Endodermal cell (in vitro differentiated cells): ENCODE measurements at places on chromosomes 4 and X.
A peak's percentile ranks its signal among the peaks of the same experiment; 100 is the strongest.

GRCh38 chr4:4603592-4603991, 61.7 kb upstream of the STX18 start:
- DNase-seq, result no peak

DNA sequence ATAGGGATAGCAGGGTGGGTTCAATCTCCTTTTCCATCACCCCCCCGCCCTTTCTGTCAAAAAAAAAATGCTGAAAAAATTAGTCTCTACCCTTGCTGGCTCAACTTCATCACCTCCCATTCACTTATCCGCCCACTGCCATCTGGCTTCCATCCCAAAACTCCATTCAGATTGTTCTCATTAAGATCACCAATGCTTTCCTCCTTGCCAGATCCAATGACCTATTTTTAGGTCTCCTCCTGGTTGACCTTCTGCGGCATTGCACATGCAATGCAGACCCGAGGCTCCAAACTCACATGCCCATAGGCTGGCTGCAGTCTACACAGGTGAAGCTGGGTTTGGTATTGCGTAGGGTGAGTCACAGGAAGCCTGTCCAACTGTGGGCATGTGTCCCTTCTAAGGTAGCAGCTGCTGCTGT, 21.1 kb upstream of the STIM2 start:
- no peak for DNase-seq

DNA sequence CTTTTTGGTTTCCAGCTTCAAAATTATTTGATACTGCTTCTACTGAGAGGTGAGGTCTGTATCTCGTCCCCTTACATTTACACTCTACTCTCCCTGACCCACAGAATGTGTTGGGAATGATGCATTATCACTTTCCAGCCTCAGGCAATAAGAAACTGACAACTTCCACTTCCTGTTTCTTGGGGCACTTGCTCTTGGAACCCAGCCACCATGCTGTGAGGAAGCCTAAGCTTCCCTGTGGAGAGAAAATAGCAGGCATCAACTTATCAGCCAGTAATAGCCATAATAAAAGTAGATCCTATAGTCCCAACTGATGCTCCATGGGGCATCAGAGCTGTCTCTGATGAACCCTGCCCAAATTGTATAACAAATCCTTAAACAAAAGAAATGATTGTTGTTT, 32.6 kb downstream of the RELL1 start:
- peak; percentile 72 for DNase-seq

GRCh38 chr4:48227662-48228061, 42.0 kb downstream of the TEC start:
- no peak for DNase-seq
